ENCODE measurements at places on chromosomes 3 and 15.

DNA sequence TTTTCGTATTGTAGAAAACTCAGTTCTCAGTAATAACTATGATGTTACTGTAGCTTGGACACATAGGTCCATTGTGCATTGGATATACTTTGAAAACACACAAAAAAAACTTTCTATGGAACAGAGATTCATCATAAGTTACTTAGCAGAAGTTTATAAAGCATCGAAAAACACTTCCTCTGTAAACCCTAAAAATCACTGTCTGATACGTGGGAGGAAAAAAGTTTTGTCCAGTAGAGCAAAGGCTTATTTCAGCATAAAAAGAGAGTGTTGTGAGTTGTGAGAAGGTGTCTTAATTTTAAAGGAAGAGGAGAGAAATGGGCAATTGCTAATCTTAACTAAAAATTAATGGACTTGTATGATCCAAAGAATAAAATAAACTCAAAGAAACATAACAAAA, 64.8 kb downstream of the OSTN start:
- DNase-seq, result no peak

- no peak for DNase-seq
These were observed 59.8 kb downstream of the BOC start for GRCh38 chr3:113271189-113271588.

DNA sequence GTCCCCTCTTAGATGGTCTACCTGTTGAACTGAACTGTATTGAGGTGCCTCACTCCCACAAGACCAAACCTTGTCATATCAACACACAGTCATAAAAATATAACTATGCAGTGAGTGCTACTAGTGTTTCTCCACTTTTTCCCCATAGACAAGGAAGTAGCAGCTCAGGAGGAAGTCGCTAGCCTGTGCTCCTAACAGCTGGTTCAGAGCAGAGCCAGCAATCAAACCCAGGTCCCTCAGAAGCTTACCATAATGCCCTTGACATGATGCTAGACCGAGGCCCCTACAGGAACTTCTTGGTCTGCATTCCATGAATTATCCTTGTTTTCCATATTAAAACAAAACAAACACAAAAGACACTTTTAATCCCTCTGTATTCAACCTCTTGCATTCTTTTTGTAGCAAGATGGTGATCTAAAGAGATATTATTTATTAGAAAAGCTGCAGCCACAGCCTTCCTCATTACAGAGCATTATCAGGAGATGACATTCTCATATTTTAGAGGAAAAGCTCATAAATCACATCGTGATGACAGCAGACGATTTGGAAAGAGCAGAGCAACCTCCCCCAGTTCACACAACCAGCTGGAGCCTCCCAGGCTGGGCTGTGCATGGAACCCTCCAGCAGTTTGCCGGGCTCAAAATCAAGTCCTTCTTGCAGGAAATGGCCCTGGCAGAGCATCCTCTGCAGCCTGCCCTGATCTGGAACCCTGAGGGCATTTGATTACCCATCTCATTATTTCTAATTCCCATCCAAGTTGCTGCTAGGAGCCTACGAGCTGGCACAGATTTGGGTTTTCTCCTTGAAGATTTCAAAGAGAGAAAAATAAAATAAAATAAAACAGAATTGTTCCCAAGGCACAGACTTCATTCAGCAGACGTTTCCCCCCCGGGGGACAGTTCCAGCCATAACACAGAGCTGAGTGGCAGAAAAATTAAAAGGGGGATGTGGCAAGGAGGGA, 118.8 kb downstream of the SRGAP3 start:
- peak; percentile 25 for DNase-seq

DNA sequence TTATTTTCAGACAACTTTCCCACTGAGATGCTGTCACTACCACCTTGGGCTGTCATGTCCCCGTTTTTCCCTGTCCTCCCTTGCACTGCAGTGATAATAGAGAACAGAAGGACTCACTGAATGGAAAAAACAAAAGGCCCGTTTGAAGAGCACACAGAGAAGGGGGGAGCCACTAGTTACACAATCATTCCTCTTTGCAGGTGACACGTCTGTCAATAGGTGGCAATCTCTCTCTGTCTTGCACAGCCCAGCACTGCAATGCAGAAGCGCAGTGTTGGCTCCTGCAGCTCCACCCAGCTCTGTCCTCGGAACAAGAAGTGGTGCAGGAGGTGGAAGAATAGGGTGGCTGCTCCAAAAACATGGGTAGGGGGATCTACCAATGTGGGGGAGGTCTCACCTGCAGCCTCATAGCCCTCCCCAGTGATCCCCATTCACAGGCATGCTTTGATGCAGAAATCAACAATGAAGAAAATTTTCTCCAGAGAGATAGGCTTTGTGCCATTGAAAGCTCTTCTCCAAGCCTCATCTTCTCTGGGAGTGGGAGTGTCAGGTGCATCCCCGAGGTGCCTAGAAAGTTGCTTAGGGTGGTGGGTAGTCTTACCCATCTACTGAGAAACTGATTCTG, 31.8 kb downstream of the FSTL1 start:
- DNase-seq, result no peak

DNA sequence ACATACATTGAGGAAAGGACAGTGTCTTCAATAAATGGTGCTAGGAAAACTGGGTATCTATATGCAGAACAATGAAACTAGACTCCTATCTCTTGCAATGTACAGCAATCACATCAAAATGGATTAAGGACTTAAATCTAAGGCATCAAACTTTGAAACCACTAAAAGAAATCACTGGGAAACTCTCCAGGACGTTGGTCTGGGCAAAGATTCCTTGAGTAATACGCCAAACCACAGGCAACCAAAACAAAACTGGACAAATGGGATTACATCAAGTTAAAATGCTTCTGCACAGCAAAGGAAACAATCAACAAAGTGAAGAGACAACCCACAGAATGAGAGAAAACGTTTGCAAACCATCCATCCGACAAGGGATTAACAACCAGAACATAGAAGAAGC, 14.5 kb downstream of the LAMP3 start:
- no peak for DNase-seq
